ENCODE measurements at places on chromosomes 2 and 18.

DNA sequence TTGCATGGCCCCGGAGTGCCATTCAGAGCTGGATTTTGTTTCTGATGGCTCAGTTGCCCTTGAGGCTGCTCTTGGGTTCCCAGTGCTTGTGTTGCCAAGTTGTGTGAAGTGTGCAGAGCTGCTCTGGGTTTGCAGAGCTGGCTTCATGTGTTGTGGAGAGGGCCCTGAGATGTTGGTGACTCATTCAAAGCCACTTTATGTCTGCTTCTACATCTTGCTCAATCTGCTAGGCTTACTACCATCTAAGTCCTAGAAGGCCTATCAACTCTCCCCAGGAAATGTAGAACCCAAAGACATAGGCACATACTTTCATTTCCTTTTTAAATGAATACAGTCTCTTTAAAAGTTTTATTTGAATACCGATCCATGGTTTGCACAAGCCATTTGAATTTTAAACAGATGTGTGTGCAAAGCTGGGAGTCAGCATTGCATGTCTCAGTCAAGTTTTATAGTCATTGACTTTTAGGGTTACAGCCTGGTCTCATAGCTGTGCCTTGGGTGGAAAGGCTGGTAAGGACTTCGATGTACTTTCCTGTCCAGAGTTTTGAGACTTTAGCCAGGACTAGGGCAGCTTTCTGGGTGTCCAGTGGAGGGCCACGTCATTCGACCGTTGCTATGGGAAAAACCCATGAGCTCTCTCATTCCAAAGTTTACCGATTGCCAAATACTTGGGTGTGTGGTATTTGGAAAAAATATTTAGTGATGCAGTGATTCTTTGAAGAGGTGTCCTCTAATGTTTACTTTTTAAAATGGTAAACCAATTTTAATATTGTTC lies 105.0 kb downstream of the LTBP1 start:
- DNase-seq = no peak

DNA sequence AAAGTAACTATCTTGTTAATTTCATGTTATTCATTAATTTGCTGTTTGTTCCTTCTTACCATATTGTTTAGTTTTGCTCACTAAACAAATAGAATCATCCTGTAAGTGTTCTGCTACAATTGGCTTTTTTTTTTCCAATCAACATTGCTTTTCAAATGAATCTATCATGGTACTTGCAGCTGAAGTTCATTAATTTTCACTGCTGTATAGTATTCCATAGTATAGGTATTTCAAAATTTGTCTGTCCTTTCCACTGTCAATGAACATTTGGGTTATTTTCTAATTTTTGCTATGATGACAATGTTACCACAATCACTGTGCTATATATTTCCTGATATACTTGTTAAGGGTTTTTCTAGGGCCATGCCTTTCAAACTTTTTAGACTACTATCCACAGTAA lies 89.0 kb upstream of the LYPD1 start:
- no peak for DNase-seq

DNA sequence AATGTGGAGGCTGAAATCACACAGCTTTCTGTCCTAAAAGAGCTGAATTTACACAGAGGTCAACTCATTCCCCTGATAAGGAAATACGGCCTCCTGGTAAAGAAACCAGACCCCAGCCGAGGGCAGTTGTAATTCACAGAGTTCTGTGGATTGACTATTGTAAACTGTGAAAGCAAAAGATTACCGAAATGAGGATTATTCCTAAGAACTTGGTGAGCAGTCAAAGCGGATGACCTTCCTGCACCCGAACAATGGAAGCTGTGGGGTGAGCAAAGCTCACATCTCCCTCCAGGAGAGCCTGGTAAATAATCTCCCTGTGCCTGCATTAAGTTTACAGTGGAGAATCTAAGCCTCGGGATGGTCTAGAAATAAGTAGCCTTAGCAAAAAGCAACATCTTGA lies 138.2 kb upstream of the PXDN start:
- DNase-seq = no peak

GRCh38 chr2:182868054-182868796 lies 1.8 kb upstream of the FRZB start:
- no peak for DNase-seq

GRCh38 chr2:207734264-207734635 lies 22.8 kb downstream of the CCNYL1 start:
- no peak for DNase-seq

DNA sequence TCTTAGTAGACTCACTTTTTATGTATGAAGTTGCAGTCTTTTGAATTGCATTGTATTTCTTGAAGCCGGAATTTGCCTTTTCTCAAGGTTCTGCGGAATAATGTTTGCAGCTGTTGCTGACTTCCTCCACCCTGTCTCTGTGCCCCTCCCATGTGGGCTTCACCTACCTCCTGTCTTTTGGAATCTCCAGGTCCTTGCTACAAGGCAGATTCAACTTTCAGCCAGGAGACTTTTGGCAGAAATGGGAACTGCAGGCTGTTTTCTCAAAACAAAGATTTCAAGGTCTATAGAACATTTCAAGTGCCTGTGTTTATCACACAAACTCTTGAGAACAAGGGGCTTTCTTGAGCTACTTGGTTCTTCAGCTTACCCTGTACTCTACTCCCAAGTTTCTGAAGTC lies 25.6 kb downstream of the ZNF236 start:
- DNase-seq = no peak

GRCh38 chr2:119772128-119772527 lies 12.4 kb downstream of the PTPN4 start:
- no peak for DNase-seq

- DNase-seq = no peak
These were observed 655.3 kb upstream of the SETBP1 start for GRCh38 chr18:44025421-44025820.

- DNase-seq = no peak
These were observed 19.8 kb downstream of the CCDC68 start for GRCh38 chr18:54939361-54939917.

DNA sequence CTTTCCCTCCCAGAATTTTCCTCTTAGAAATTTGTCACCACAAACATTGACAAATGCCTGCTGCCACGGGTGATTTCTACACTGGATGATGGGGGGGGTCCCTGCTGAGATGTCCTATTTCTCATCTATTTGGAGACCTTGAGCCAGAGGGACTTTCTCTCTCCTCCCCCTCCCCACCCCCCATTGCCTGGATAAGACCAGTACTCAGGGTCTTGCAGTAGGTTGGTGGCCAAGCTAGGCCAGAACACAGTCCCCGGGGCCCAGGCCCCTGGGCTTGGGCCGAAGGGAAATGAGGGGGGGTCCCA lies 560 bp upstream of the DUSP2 start:
- DNase-seq = no peak

DNA sequence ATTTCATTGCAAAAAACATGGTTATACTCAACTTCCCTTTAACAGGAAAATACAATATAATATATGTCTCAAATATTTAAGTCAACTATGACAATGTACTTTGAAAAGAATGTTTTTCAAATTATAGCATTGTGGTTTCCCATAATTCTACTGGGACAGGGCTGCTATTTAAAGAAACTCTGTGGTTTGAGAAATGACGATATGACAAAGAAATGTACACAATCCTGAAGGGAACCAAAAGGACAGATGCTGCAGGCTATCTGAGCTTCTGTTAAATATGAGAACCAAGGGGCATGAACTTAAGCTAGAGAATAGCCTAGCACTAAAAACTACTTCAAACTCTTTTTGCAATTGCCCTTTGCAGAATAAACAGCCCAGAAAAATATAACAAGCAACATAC lies 415.9 kb downstream of the GRB14 start:
- no peak for DNase-seq

DNA sequence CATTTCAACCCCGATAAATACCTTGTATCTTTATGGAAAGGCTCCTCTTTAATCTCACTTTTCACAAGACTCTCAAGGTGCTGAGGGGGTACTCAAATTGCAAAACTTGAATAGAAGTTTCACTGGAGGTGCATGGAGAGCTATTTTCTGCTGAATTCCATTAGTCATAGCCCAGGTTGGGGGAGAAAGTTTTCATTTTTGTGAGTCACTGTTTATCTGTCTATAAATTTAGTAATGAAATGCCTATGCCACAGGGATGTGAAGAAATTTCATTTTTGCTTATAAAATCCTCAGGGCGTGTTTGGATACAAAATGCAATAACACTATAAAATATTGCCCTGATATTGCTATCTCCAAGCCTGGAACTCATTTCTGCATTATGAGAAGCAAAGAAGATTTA lies 346.3 kb downstream of the LRATD1 start:
- no peak for DNase-seq

GRCh38 chr2:6828299-6828584 lies 37.5 kb downstream of the CMPK2 start:
- no peak for DNase-seq

DNA sequence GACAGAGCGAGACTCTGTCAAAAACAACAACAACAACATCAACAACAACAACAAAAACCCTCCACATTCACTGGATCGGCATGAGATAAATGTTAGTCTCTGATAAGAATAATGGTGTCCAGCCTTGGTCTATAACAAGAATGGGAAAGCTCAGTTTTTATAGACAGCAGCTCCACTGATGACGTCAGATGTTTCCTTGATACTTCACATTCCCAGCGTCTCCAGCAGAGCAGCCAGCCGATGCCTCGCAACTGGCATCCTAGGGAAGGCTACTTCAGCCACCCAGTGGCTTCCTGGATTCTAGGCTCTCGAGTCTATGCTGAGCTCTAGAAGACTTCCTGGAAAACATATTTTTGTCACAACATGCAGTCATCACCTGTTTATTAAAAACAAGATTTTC lies 271.4 kb upstream of the SMIM21 start:
- DNase-seq = no peak

DNA sequence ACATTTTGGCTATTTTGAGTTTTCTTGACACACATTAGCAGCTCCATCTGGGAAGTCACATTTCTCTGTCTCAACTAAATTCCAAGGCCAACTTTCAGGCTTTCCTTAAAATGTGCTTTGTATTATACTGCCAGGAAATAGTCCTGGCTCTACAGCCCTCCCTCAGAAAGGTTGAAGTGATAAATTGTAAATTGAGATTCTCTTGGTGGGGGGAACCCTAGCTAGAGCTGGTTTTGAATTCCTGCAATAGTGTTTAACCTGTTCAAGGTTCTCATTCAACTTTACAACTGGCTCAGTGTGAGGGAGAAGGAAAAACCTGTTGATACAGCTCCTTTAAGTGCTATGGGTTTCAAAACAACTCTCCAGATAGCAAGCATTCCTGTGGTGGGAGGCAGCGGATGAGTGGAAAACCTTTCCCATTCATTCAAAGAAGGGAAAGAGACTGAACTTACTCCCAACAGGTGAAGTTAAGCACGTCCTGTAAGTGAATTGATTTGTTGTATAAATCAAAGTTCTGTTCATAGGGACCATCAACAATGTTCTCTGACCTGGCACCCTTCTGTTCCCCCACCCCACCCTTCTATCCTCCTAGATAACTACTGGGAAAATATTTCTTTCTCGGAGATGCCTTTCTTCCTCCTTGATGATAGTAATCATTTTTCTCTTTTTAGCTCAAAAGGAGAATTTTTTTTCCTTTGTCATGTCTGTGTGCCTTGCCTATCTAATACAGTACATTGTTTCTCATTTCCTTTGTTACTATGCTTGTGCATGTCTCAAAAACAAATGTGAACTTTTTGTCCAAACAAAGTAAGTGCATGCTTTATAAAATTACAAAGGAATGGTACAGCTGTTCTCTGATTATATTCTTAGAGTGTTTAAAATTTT lies 44.2 kb upstream of the SLC39A10 start:
- no peak for DNase-seq

DNA sequence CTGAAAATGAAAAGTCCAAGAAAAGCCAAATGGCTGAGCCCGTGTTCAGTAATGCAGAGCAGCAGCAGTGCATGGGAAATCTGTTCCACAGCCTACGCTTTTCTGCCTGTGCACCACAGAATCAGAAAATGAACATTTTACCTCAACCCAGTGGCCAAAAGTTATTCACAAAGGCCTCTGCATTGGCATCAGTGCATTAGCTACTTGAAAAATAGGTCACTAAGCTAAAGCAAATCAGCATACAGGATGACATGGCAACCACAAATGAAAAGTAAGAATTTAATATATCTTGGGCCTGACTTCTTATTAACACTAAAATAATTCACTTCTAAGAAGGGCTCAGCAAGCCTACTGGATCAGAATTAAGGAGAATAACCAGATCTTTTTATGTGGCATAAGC lies 1145.3 kb upstream of the CHAC2 start:
- DNase-seq = no peak

DNA sequence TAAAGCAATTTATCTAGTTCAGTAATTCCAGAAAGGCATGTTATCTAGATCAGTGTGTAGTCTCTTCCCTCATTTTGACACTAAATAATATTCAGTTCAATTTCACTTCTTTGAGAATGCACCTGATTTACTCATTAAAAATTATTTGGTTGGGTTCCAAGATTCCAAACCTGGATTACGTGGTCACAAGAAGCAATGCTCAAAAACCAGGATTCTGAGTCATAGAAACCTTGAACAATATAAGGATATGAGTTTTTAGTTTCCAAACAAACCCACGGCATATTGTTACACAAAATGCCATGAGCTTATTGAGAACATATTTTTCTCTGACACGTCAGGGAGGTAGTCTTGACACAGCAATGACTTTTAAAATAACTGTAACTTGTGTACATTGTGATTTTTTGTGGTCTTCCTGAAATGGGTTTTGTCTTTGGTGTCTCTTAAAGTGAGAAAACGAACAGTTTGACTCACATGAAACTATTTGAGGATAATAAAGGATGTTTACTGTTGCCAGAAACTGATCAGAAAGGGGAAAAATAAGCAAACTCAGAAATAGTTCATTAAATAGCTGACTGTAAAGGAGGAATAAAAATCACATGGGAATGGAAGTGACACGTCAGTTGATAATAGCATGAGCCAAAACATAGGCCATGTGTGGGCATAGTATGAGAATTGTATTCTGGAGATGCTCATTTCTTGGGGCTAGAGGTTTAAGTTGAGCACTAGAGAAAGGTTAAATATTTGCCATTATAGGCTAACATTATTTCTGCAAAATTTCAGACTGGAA lies 617.7 kb upstream of the CDH2 start:
- DNase-seq = no peak

DNA sequence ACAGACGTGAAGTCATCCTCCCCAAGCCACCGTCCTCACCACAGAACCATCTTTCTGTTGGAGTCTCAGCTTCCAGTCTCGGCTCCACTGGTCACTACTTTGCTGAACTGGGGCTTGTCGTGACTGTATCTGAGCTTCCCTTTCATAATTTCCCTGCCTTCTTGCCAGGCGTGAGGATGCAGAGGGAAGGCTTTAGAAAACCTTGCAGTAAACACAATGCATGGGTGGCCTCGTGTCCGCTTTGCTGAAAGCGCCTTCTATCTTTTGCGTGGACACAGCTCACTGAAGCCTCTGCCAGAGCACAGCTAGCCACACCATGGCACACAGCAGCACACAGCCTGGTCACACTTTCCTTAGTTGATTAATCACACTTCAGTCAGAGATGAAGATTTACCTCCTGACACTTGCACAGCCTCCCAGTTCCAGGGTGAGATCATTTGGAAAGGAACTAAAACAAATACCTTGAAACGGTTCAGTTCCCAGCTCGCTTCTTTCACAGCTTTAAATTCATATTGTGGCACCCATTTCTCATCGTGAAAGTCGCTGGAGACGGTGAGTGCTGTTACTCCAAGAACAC lies 2.8 kb upstream of the GPR45 start:
- no peak for DNase-seq
